ENCODE measurements at places on chromosomes 16 and 17. TPM values are rescaled to one million over a fixed set of nuclear protein-coding genes. Genes with fewer than 3 reads are reported as not detected.

DNA sequence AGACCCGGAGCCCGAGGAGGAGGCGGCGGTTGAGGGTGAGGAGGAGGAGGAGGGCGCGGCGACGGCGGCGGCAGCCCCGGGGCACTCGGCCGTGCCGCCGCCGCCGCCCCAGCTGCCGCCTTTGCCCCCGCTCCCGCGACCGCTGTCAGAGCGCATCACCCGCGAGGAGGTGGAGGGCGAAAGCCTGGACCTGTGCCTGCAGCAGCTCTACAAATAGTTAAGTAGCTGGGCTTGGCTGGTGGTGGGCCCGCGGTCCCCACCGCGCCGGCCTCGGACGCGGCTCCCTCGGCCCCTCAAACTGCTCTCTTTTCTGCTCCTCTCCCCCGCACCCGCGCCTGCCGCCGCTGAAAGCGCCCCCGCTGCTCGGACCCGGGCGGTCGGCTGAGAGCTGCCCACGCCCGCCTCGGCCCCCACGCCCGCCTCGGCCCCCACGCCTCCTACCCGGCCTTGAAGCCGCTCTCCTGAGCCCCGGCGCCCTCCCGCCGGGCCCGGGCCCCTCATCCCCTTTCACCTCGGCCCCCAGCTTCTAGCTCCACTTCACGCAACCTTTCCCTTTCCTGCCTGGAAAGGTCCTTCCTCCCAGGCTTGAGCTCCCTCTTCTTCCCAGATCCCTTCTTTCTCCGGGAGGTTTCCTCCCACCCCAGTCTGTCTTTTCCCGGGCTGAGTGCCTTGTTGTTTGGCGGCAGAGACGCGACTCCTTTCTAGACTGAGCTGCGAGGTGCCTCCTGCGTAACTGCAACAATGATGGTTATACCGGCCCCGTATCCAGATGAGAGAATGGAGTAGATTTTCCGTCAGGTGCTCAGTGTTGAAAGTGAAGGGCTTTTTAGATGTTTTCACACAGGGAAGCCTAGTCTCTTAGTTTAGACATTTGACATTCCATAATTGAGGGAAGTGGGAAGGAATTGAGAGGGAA lies 850 bp downstream of the PPM1E start:
- no peaks in the 10 kb centered on the region for H3K36me3 ChIP-seq
- DNase-seq, result peak; percentile 82
- H3K27me3 ChIP-seq, result peaks cover 58% of the 10 kb centered on the region
- H3K27ac ChIP-seq, result no peak overlapping the region
- peaks cover 5% of the 10 kb centered on the region for H3K4me1 ChIP-seq

DNA sequence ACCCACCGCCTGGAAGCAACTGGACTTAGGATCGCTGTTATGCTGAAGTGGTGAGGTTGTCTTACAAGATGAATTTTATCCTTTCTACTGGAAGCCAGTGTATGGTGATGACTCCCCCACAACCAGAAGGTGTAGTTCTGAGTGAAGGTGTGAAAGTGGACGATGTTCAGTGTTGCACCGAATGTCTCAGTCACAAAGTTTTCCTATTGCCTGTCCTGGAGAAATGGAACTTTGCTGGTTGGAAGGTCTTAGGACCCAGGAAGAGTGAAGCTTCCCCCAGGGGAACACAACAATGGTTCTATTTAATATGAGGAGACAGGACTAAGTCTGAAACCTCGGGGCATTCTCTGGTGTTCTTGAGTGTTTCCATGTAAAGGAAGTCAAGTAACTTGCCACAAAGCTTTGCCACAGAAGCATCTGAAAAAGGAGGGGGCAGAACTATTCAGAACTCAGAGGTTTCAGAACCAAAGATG lies 44.2 kb downstream of the USP22 start:
- DNase-seq, result no peak
- no peak overlapping the region for H3K4me3 ChIP-seq
- peaks cover 37% of the 10 kb centered on the region for H3K4me1 ChIP-seq
- no peaks in the 10 kb centered on the region for H3K27me3 ChIP-seq
- peak overlapping the region; percentile 67 for H3K27ac ChIP-seq
- peaks cover 39% of the 10 kb centered on the region for H3K36me3 ChIP-seq

GRCh38 chr17:1742371-1743087 lies at the start of gene SERPINF2:
SERPINF2 (plus strand) TSS chr17:1742871; CDS start chr17:1744996, 2,125 bp downstream.
- no peak within 1 kb of the TSS for H3K27ac ChIP-seq
- H3K36me3 ChIP-seq, result peaks cover 2% of the 10 kb centered on the region
- H3K27me3 ChIP-seq, result no peaks in the 10 kb centered on the region
- DNase-seq, result peak; percentile 74
- H3K4me3 ChIP-seq, result no peak within 1 kb of the TSS

DNA sequence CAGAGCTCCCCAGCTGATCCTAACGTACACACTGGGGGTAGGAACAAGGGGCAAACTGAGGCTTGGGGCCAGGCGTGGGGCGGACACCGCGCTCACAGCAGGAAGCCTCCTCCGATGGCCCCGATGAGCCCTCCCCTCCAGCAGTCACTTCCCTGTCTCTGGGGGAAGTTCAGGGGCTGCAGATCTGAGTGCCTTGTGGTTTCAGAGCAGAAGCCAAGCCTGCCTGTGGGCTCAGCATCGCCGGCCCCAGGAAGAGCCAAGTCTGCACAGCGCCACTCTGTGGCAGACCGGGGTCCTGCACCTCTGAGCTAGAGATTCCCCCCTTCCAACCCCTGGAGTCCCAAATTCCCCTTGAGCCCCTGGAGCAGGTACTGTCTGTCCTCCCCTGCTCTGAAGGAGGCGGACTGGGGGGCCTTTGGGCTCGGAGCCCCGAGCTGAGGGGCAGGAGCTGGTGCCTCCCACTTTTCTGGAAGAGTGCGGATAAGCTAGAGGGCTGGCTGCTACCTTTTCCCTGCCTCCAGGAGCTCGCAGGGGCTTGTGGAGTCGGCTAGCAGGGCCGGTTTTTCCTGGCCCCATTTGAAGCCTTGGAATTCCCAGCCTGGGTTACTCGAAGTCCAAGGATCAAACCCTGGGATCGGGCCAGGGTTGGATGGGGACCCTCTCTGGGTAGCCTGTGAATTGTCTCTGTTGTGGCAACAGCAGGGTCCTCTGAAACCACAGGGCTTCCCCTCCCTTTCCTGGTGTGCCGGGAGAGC lies 2.9 kb downstream of the GSE1 start:
- no peak overlapping the region for H3K27ac ChIP-seq
- H3K27me3 ChIP-seq, result no peaks in the 10 kb centered on the region
- DNase-seq, result peak; percentile 99

GRCh38 chr16:30926937-30927788 lies 3.8 kb downstream of the FBXL19 start:
- H3K27me3 ChIP-seq, result no peaks in the 10 kb centered on the region
- peaks cover 10% of the 10 kb centered on the region for H3K4me1 ChIP-seq
- no peak overlapping the region for H3K4me3 ChIP-seq
- no peak overlapping the region for H3K27ac ChIP-seq
- DNase-seq, result peak; percentile 66

- H3K4me3 ChIP-seq, result no peak overlapping the region
- no peak for DNase-seq
- H3K4me1 ChIP-seq, result no peaks in the 10 kb centered on the region
- H3K27ac ChIP-seq, result no peak overlapping the region
- peaks cover 4% of the 10 kb centered on the region for H3K27me3 ChIP-seq
Measured at GRCh38 chr17:36468903-36469635, 17.4 kb upstream of the ZNHIT3 start.

The DUSP3 gene
- total RNA-seq, result 68.8 TPM

The CCDC154 gene
- 0.36 TPM for total RNA-seq

DNA sequence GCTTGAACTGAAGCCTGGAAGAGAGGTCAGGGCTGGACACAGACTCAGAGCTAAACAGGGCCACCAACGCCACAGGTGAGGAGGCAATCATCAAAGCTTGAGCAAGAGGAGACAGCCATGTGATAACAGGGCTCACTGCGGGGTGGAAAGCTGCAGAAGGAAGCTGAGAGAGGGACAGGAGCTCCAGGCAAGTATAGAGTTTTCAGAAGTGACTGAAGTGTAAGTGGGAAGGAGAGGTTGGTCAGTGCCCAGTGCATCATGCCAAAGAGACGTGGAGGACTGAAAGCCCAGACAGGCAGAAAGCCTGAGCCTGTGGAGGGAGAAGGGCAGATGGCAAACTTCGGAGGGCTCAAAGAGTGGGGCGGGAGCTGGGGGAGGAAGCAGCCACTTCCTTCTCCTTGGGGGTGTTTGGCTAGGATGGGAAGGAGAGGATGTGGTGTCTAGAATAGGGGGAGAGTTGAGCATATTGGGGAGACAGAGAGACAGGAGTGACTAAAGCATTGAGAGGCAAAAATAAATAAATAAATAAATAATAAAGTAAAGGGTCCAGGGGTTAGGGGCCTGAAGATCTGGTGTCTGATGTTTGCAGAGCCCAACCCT lies 2.6 kb downstream of the KIFC3 start:
- peaks cover 18% of the 10 kb centered on the region for H3K36me3 ChIP-seq
- H3K27me3 ChIP-seq, result no peaks in the 10 kb centered on the region
- peaks cover 23% of the 10 kb centered on the region for H3K4me1 ChIP-seq
- H3K4me3 ChIP-seq, result no peak overlapping the region
- DNase-seq, result no peak

The RPL26 gene
- total RNA-seq, result 2,089 TPM

The HES7 gene
- total RNA-seq, result not detected

DNA sequence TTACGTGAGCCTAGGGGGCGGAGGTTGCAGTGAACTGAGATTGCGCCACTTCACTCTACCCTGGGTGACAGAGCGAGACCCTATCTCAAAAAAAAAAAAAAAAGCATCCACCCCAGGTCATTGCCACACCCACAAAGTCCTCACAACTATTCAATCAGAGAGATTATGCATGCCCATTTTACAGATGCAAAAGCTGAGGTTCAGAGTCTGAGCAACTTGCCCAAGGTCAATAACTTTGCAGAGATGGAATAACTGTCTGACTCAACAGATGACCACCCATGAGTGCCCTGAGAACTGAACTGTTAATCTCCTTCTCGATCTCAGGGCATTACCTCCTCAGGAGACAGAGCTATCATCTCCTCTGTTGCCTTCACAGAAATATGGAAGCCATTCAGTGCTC lies 5.5 kb upstream of the TMEM114 start:
- H3K4me1 ChIP-seq, result no peaks in the 10 kb centered on the region
- H3K36me3 ChIP-seq, result no peaks in the 10 kb centered on the region
- no peaks in the 10 kb centered on the region for H3K27me3 ChIP-seq

DNA sequence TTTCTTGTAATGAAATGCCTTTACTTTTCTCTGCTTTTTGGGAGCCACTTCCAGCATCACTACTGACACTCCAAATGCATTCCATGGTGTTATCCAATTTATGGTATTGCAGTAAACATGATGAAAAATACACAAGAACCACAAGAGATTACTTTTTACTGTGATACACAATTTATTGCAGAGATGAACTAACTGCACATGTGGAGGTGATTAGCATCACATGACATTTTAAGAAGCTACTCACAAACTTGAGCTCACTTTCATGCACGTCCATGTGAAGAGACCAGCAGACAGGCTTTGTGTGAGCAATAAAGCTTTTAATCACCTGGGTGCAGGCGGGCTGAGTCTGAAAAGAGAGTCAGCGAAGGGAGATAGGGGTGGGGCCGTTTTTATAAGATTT lies 780.5 kb upstream of the GOT2 start:
- no peak for DNase-seq
- H3K36me3 ChIP-seq, result no peaks in the 10 kb centered on the region
- H3K4me1 ChIP-seq, result no peaks in the 10 kb centered on the region
- H3K4me3 ChIP-seq, result no peak overlapping the region
- H3K27ac ChIP-seq, result no peak overlapping the region

DNA sequence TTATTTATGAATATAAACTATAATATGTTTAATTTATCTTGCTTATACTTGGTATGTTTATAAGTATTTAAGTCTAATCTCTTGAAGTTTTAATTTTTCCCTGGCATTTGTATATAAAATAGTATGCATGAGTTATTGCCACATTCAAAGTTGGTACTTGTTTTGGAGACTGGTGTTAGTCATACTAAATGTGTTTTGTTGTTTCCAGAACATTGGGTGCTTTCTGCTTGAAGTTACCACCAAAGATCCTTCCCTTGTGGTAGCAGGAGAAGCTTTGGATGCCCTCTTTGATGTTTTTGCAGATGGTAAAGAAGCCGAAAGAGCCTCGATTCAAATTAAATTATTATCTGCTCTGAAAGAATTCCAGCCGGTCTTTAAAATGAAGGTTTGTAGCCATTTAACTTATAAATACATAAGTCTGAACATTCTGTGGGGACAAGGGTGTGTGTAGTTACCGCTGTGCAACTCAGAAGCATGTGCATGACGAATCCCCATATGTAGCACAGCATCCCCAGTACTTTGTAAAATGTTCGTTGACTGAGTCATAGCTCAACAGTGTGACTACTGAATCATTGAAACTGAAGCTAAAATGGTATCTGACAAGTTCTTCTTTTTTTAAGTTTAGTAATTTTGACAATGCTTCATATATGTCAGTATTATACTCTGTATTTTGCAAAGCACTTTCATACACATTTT lies 36.4 kb downstream of the HEATR3 start:
- H3K4me3 ChIP-seq, result no peak overlapping the region
- no peaks in the 10 kb centered on the region for H3K27me3 ChIP-seq
- peaks cover 34% of the 10 kb centered on the region for H3K36me3 ChIP-seq

GRCh38 chr17:40448639-40449261 lies 5.5 kb downstream of the IGFBP4 start:
- DNase-seq, result peak; percentile 79
- peaks cover 80% of the 10 kb centered on the region for H3K4me1 ChIP-seq
- no peaks in the 10 kb centered on the region for H3K27me3 ChIP-seq
- peak overlapping the region; percentile 68 for H3K27ac ChIP-seq
- H3K36me3 ChIP-seq, result peaks cover 90% of the 10 kb centered on the region

The CCT6B gene
- total RNA-seq, result 5.9 TPM

The SDK2 gene
- under 0.01 TPM for total RNA-seq

GRCh38 chr17:48624544-48625494 lies 1.3 kb downstream of the HOXB9 start:
- H3K4me1 ChIP-seq, result no peaks in the 10 kb centered on the region
- no peaks in the 10 kb centered on the region for H3K36me3 ChIP-seq
- no peak for DNase-seq
- no peak overlapping the region for H3K27ac ChIP-seq

DNA sequence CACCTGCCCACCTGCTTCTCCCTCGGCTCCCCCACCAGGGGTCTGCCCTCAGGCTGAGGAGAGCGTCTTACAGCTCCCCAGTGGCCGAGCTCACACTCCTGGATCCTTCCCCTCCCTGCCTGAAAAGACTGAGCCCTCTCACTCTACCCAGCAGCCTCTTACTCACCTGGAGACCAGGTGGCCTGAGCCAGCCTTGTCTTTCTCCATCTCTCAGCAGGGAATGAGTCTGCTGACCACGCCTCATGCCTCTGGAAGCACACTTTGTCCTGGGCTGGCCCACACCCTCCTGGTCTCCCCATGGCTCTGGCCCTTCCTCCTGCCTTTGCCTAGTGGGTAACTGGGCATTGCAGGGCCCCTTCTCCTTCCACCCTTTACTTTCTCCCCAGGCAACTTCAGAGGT lies 177.2 kb downstream of the ENGASE start:
- H3K36me3 ChIP-seq, result no peaks in the 10 kb centered on the region
- H3K4me1 ChIP-seq, result no peaks in the 10 kb centered on the region
- peaks cover 7% of the 10 kb centered on the region for H3K27me3 ChIP-seq
- H3K27ac ChIP-seq, result no peak overlapping the region
- DNase-seq, result peak; percentile 38

DNA sequence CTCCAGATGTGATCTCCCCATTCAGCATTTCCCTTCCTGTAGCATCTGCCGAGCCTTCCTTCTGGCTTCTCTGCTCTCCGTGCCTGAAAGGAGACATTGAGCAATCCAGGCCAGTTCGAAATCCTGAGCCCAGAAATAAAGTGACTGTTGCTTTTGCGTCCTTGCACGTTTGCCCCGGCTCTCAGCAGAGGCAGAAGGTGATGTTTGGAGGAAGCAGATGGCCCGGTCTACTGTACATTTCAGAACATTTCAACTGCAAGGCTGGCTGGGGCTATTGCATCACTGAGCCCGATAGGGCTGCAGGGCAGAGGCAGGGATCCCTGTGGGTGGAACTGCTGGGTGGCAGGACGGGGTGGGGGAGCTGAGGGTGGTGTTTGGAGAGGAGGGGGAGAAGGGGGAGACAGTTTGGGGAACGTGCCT lies 29.4 kb downstream of the IRF8 start:
- no peak overlapping the region for H3K27ac ChIP-seq
- no peaks in the 10 kb centered on the region for H3K36me3 ChIP-seq
- DNase-seq, result peak; percentile 31
- H3K4me3 ChIP-seq, result no peak overlapping the region
